Activated naive CD4-positive, alpha-beta T cell treated with anti-CD3 and anti-CD28 coated beads, Interleukin-2, amount 10 ng/mL, durations not matched to agents 7 days and 5 days (primary cell): ENCODE measurements at places on chromosomes 1 and 21.

GRCh38 chr21:25300632-25301031 lies 306.6 kb downstream of the MRPL39 start:
- no peak for DNase-seq

DNA sequence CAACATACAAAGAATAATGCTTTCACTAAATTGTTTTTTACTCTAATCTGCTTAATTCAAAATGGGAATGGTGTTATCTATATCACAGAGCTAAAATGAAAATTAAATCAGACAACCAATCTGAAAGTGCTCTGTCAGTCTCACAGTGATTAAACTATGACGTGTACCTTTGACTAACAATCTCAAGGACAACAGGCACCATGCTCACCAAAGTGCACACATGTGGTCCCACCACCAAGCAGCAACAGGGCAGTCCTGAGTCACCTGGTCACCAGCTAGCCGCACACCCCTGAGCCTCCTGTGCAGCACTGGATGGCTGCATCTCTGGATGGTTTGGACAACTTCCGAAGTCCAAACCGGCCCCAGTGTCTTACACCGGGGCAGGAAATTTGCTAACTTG lies 54.5 kb upstream of the NADK start:
- no peak for DNase-seq

DNA sequence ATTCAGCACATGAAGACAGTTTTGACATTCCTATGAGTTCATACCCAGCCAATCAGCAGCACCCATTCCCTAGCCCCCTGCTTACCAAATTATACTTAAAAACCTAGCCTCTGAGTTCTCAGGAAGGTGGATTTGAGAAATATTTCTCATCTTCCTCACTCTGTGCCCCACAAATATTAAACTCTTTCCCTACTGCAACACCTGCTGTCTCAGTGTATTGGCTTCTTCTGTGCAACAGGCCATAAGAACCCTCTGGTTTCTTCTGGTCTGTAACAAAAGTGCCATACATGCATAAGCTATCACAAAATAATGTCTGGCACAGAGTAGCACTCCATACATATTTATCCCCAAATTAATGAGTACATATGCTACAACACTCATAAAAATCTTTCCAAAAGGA lies 387.4 kb upstream of the CAMK1G start:
- DNase-seq: no peak

DNA sequence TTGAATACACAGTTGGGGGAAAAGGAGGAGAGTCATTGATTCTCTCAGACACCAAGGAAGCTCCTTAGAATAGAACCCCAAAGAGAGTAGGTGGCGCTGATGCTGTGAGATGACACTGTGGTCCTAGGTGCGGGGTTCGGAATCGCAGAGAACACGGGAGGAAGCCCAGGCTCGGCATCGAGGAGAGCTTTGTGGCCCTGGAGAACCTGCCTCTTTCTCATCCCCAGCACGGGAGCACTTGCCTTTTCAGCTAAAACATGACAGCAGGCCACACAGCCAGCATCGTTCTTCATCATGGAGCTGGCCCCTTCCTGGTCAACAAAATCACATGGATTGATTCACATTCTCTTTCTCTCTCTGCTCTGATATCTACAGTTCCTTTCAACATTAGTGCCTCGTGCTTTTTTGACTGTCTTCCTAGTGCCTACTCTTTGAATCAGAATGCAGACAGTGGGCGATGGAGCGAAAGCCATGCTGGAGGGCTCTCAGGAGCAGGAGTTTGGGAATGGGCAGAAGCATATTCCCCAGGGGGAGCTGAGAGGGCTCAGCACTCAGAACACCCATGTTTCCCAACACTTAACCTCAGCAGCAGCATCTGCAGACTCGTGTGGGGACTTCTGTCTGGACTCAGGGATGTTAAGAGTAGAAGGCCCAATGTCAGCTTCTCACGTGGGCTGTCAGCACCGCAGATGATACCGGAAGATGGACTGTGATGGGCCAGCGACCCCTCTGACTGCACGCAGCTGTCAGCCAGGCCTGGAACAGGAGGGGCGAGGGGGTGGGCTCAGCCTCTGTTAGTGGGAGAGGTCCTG lies 539.4 kb downstream of the KIF26B start:
- no peak for DNase-seq

GRCh38 chr1:235008239-235008638 lies 120.4 kb downstream of the TOMM20 start:
- DNase-seq: no peak

DNA sequence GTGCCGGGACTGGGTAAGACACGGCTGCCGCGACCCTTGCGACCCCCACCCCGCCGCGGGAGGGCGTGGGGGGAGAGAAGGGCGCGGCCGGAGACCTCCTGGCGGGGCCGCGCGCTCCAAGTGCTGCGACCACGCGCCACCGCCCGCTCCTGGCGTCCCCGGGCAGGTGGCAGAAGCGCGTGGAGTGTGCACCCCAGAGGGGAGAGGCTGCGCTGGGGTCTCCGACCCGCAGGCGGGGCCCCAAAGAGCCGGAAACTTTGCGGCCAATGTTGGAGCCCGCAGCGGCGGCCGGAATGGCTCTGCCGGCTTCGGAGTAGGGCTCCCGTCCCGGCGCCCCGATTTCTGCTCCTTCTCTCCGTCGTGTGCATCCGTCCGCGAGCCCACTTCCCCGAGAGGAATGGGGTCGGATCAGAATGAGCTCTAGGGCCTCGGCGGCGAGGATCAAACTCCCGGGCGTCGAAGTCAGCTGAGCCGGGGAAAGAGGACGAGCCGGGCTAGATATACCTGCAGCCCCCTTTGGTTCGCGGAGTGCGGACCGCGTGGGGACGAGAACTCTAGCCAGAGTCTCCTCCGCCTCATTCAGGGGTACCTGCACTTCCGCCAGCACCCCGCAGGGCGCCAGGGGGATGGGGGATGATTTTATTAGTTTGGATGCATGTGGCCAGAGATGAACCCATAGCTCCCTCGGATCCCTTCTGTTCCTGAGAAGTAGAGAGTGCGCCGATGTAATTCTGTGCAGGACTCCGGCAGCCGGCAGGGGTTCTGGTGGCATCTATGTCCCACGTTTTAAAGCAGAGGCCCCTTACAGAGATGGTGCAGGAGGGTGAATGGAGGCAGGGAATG lies 751 bp downstream of the STUM start:
- DNase-seq: no peak
